Urothelium cell line (cell line): ENCODE measurements at places on chromosomes 1 and 21.
A peak's percentile ranks its signal among the peaks of the same experiment; 100 is the strongest.

- DNase-seq = no peak
These were observed 20.4 kb downstream of the TINAGL1 start for GRCh38 chr1:31596737-31597097.

- no peak for DNase-seq
These were observed 1.2 kb upstream of the IFI44L start for GRCh38 chr1:78619032-78619431.

- peak; percentile 34 for DNase-seq
These were observed 414.3 kb upstream of the NR5A2 start for GRCh38 chr1:199612976-199613774.

- peak; percentile 56 for DNase-seq
These were observed at the start of gene PDE9A for GRCh38 chr21:42653231-42654061. PDE9A (plus strand) TSS chr21:42653621; CDS start chr21:42653815, 194 bp downstream.

- DNase-seq = no peak
These were observed 74.6 kb downstream of the RUNX3 start for GRCh38 chr1:24855474-24855873.

- no peak for DNase-seq
These were observed 115.8 kb upstream of the FAM78B start for GRCh38 chr1:166282391-166283137.

- no peak for DNase-seq
These were observed 9.6 kb upstream of the RGS1 start for GRCh38 chr1:192565946-192566345.

DNA sequence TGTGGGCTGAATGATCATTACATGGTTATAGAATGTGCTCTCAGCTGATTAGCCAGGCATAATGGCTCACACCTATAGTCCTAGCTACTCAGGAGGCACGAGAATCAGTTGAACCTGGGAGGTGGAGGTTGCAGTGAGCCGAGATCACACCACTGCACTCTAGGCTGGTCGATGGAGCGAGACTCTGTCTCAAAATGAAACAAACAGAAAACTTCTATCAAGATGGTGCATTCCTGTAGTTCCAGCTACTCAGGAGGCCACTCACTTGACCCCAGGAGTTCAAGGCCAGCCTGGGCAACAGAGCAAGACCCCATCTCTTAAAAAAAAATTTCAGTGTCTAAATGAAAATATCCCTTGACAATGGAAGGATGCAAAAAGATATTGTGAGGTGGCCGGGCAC is 10.9 kb downstream of the TIMM17A start:
- DNase-seq = no peak

DNA sequence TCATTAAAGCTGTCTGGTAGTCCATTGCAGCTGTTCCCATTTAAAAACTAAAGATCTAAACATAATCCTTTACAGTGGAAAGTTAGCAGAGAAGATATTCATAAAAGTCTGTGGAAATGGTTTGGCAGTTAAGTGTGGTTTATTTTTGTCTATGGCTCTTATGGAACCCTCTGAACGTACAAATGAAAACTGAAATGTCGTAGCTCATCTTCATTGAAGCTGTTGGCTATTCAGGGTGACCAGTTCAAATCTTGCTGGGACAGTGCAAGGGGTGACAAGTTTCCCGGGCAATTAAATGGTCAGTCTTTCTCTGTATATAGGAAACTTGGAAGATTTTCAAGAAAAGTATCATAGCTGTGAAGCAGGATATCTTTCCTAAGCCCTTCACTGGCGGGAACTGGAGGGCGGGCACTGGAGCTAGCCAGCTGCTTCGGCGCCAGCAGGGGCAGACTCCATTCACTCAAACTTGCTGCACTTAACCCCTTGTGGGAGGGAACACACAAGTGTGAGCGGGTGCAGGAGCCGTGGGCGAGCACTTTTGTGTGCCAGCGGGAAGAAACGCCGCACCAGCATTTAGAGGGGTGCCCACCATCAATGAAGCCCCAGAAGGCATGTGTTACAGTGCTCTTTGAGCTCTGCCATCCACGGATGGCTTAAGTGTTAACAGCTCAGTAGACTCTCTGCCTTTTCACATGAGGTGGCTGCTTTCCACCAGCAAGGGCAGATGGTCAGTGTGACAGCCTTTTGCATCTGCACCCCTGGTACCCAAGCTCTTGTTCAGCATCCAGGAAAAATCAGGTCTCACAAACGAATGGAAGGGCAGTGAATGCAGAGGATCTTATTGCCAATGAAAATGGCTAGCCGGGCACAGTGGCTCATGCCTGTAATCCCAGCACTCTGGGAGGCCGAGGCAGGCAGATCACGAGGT is 232.1 kb upstream of the KAZN start:
- peak; percentile 49 for DNase-seq

DNA sequence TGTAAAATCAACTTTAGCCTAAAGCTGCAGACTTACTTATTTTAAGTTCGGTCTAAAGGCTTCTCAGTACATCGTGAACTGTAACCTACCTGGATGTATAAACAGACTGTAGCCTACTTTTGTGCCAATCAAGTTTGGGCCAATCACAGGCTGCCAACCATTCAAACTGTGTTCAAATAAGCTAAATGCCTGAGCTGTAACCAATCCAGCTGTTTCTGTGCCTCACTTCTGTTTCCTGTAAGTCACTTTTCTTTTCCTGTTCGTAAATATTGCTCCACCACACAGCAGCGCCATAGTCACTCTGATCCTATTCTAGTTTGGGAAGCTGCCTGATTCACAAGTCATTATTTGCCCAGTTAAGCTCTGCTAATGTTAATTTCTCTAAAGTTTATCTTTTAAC is 37.5 kb upstream of the SLAMF9 start:
- DNase-seq = no peak

DNA sequence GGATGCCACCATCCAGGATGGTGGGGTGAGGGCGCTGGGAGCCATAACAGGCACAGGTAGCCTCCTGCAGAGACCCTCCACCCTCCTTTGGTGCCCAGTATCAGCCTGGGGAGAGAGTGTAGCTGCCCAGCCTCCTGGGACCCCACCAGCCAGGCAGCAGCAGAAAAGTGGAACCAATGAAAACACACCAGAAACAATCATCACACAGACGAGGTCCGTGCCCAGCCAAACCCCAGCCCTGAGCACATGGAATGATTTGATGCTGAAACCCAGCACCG is 285.1 kb downstream of the PTPRU start:
- DNase-seq = no peak

GRCh38 chr1:194469282-194469681 is 1282.9 kb upstream of the B3GALT2 start:
- DNase-seq = no peak
